ENCODE measurements at places on chromosomes 4 and X.
A peak's percentile ranks its signal among the peaks of the same experiment; 100 is the strongest.

- no peaks in the 10 kb centered on the region for H3K4me1 ChIP-seq
- H3K4me3 ChIP-seq: peak overlapping the region; percentile 33
- no peaks in the 10 kb centered on the region for H3K27me3 ChIP-seq
Observed at GRCh38 chrX:48917139-48918001, 1.5 kb downstream of the PIM2 start.

DNA sequence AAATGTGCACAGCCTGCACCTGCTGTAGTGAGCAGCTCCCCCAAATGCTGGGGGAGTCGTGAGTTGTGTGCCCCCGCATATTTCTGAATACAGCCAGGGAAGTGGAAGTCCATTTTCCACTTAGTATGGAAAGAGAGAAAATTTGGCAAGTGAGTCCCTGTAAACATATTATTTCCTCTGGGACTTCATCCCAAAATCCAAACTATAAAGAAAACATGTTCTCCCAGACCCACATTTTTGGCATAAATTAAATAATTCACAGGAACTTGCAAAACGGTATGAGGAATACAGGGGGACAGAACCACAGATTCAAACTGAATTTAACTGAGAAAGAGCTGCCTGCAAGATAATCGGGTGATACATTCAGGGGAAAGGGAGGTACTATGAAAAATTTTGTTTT lies 107.2 kb downstream of the GPR143 start:
- H3K4me3 ChIP-seq: no peak overlapping the region
- H3K27me3 ChIP-seq: no peaks in the 10 kb centered on the region
- no peaks in the 10 kb centered on the region for H3K36me3 ChIP-seq
- DNase-seq: no peak

- H3K4me3 ChIP-seq: no peak overlapping the region
- H3K27me3 ChIP-seq: no peaks in the 10 kb centered on the region
- H3K36me3 ChIP-seq: no peaks in the 10 kb centered on the region
- H3K27ac ChIP-seq: no peak overlapping the region
- no peak for DNase-seq
- no peaks in the 10 kb centered on the region for H3K4me1 ChIP-seq
Observed at GRCh38 chr4:108139089-108139488, 29.6 kb downstream of the LEF1 start.

DNA sequence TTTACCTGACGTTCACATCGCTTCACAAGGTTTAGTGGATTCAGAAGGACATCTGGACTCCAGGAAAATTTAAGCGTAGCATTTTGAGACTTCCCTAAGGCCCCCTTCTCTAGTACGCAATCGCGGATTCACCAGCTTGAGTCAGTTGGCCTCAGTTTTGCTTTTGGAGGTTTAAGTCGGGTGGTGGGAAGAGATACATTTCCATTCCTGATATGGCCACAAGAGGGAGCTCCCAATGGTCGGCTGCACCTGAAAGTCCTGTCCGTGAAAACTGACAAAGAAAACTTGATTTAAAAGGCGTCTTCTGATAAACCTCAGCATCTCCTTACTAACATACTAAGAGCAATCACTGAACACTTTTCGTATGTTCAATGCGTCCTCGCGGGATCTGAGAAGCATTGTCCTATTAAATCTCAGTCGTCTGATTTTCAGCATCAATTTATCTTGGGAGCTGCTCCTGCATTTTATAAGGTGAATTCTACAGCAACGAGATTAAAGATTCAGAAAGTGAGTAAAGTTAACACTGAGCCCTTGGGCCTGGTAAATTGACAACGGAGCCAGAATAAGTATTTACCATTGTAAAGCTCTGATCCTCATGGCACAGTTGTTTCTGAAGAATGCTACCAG lies 50.6 kb downstream of the LGI2 start:
- no peaks in the 10 kb centered on the region for H3K27me3 ChIP-seq
- peaks cover 9% of the 10 kb centered on the region for H3K4me1 ChIP-seq
- DNase-seq: peak; percentile 35
- no peaks in the 10 kb centered on the region for H3K36me3 ChIP-seq

GRCh38 chr4:108763226-108763593 lies 357 bp upstream of the ETNPPL start:
- H3K27me3 ChIP-seq: no peaks in the 10 kb centered on the region
- H3K36me3 ChIP-seq: no peaks in the 10 kb centered on the region
- DNase-seq: no peak
- peak overlapping the region; percentile 73 for H3K4me3 ChIP-seq
- H3K27ac ChIP-seq: no peak overlapping the region
- H3K4me1 ChIP-seq: no peaks in the 10 kb centered on the region

All from psoas muscle (tissue), 8 donors.